Omental fat pad (tissue), 4 donors: ENCODE measurements at places on chromosomes 1 and 21. TPM values are rescaled to one million over a fixed set of nuclear protein-coding genes. Genes with fewer than 3 reads are reported as not detected.

Gene VHLL
- not detected for total RNA-seq

Gene GJA5
- total RNA-seq = 63.2 TPM

Gene TNNI3K
- not detected for total RNA-seq

DNA sequence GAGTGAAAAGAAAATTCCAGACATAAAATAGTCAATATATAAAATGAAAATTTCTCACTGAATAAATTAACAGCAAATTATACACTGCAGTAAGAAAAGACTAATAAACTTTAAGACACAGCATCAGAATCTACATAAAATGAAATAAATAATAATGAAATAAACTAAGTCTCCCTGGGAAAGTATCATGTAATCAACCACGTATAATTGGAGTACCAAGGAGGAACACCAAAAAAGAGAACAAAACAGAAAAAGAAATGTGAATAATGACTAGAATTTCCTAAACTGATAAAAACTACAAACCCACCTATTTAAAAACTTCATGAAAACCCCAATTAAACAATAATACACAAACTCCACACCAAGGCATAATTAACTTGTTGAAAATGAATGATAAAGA is 43.6 kb downstream of the SASS6 start:
- DNase-seq = no peak

DNA sequence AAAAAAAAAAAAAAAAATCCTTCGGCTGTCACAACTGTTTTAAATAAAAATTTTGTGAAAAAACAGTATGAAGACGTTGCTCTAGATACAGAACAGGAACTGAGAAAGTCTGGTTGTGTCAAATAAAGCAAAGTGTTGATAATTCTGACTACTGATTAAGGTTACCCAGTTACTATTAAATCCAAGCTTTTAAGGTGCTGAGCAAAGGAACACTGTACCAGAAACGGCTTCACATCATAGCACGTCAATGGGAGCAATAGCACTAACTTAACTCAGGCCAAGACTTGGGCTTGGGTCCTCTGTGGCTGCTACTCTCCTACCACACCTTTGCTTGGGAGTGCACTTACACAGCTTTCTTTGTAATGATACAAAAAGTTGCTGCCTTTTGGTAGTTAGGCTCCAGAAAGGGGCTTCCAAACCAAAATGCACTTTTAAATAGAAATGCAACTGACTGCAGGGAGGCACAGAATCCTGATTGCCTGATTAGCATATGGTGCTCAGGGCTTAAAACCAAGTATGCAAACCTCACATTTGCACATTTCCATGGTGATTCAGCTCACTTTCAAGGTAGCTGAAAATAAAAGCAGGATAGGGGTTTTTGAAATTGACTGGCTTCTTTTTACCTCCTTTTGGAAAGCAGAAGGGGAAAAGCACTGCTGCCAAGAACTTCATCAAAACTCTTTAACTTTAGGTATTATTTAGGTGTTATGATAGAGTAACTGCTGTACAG is 6.3 kb downstream of the MCL1 start:
- DNase-seq = no peak

DNA sequence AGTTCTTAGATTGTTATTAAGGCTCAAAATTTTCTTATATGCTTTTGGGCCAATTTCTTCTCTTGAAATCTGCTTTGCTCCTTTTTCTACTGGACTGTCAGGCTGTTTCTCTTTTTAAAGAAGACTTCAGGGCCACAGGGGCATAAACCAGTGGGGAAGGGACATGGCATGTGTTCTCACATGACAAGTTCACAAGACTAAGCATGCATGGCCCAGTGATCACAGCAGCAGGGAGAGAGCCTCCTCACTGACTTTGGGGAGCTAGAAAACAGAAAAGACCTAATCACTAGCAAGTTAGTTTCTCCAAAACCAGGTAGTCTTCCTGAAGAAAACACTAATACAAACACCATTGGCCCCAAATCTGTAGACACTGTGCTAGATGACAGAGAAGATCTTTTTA is 64.8 kb downstream of the RAB3GAP2 start:
- DNase-seq = no peak

- no peak for DNase-seq
Measured at GRCh38 chr1:11483581-11484320, 4.8 kb downstream of the DISP3 start.

DNA sequence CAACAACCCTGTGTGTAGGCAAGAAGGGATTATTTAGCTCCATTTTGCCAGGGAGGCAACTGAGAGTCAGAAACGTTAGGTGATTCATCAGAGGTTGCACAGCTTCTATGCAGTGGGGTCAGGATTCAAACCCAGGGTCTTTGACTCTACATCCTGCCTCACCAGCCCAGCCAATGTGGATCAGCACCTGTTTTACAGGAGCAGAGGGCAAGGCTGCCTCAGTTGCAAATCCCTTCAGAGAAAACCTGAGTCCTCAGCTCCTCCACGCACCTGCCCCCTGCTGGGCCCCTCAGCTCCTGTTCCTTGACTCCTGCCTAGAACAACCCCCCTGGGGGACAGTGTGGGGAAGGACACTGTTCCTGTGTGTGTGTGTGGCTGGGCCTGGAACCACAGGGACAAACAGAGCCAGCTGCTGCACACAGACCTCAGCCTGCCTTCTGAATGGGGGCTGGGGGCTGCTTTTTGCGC is 61.6 kb downstream of the LRRN2 start:
- no peak for DNase-seq

DNA sequence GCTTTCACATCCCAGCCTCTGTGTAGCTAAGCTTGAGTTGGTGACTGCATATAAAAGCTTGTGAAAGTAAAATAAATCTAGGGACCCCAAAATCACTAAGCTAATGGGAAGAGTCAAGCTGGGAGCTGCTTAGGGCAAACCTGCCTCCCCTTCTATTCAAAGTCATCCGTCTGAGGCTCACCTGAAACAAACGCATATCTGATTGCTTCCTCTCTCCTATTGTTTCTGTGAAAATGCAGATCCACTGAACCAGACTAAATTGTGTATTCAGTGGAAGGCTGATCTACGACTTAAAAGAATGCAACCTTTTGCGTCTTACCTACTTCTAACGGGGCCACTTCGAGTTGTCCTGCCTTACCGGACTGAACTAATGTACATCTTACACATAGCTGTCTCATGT is 70.3 kb downstream of the LTN1 start:
- no peak for DNase-seq

DNA sequence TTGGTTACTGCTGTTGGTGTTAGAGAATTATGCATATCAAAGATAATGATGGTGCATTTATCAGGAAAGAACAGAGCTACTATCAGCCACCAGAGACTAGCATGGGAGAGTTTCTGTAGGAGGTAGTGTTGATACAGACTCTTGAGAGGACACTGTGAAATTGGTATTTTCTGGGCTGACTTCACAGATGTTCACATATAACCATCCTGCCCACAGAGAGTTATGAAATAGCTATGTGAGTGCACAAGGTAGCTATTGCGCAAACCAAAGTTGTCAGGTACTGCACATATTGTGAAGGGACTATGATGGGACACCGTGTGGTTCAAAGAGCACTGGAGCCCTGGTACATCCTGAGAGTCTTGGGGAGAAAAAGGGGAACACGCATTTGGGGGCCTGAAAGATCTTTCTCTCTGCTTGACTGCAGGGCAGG is 1.4 kb upstream of the TLCD4 start:
- DNase-seq = no peak
